ENCODE measurements at places on chromosomes 7 and 10.

DNA sequence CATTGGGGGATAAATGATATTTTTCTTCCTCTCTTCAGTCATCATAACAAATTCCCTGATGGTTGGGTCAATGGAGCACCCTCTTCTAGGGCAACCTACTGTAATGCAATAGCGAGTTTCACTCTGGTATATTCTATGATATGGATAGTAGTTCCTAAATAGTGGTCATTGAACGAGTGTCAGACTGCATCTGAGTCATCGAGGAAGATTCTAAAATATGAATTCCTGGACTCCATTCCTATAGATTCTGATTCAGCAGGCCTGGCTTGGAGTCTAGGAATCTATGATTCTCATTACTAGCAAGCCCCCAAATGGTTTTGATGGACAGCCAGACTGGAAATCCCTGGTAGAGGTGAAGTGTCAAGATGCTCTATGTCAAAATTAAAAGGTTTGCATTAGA, 254.5 kb downstream of the BUB3 start:
- no peak for DNase-seq

- no peak for DNase-seq
These were observed 299.1 kb downstream of the GRID1 start for GRCh38 chr10:86067436-86068050.

GRCh38 chr7:132160611-132161532, 415.4 kb downstream of the PLXNA4 start:
- DNase-seq = no peak

DNA sequence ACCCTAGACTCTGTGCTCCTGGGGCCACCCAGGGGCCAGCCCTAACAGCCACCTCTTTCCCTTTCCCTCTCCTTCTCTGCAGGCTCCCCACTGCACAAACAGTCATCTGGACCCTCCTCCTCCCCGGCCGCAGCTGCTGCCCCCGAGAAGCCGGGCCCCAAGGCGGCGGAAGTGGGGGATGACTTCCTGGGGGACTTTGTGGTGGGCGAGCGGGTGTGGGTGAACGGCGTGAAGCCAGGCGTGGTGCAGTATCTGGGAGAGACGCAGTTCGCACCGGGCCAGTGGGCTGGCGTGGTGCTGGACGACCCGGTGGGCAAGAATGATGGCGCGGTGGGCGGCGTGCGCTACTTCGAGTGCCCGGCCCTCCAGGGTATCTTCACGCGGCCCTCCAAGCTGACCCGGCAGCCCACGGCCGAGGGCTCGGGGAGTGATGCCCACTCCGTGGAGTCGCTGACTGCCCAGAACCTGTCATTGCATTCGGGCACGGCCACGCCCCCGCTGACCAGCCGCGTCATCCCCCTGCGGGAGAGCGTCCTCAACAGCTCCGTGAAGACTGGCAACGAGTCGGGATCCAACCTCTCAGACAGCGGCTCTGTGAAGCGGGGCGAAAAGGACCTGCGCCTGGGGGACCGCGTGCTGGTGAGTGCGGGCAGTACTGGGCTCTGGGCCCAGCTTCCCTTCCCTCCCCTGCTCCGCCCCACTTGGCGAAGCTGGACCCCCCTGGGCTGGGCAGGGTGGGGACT, 49.3 kb downstream of the CLIP2 start:
- DNase-seq = no peak

All from NCI-H1092 treated with DMSO at 0.1 percent for 48 hours (cell line).